GM23338 (cell line): ENCODE measurements at places on chromosomes 4 and X. TPM values are rescaled to one million over a fixed set of nuclear protein-coding genes. Genes with fewer than 3 reads are reported as not detected.

SPIN2A gene
- total RNA-seq = 1.4 and 2.6 TPM in 2 replicates

ELMOD2 gene
- 22.7 and 28.9 TPM in 2 replicates for total RNA-seq

PABPC1L2B gene
- 0.19 TPM in 1 of 2 replicates, not detected in the other for total RNA-seq

SPACA5 gene
- not detected in 2 replicates for total RNA-seq

CENPVL1 gene
- total RNA-seq = 4.4 and 5.2 TPM in 2 replicates

CLDN22 gene
- total RNA-seq = not detected in 2 replicates

P2RY8 gene
- 0.23 TPM in 1 of 2 replicates, not detected in the other for total RNA-seq

GRIA3 gene
- 0.93 and 2.7 TPM in 2 replicates for total RNA-seq

KLB gene
- 0.03 TPM in 1 of 2 replicates, not detected in the other for total RNA-seq

FAM9C gene
- not detected in 2 replicates for total RNA-seq

GPR173 gene
- 7.7 TPM in 2 replicates for total RNA-seq

RAB40AL gene
- 0.83 and 1.6 TPM in 2 replicates for total RNA-seq

ANKRD17 gene
- total RNA-seq = 85.3 and 117 TPM in 2 replicates

PPID gene
- 52.5 and 56.6 TPM in 2 replicates for total RNA-seq

HSD17B13 gene
- not detected in 2 replicates for total RNA-seq

RAI2 gene
- 0.83 and 1.4 TPM in 2 replicates for total RNA-seq
